ENCODE measurements at places on chromosomes 7 and 10.
A peak's percentile ranks its signal among the peaks of the same experiment; 100 is the strongest.

DNA sequence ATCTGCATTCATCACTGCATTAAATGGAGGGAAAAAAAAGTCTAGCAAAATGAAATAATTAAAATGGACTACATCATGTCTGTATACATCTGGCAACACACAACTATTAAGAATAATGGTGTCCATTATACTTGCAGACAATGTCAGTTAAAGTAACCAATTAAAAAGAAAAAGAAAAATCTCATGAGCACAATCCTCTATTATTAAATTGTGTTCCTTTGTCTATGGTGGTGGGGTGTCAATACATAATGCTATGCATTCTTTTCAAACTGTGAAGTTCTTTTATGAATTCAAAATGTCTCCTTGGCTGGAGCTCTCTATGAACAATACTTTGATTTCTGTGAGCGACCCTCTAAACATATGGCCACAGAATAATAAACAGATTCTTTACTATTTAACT is 63.5 kb downstream of the NRP1 start:
- no peak for DNase-seq

GRCh38 chr7:19369182-19369581 is 224.0 kb upstream of the FERD3L start:
- no peak for DNase-seq

GRCh38 chr10:104795411-104795810 is 154.3 kb downstream of the SORCS3 start:
- DNase-seq = no peak

GRCh38 chr10:105063796-105064195 is 422.7 kb downstream of the SORCS3 start:
- DNase-seq = no peak

DNA sequence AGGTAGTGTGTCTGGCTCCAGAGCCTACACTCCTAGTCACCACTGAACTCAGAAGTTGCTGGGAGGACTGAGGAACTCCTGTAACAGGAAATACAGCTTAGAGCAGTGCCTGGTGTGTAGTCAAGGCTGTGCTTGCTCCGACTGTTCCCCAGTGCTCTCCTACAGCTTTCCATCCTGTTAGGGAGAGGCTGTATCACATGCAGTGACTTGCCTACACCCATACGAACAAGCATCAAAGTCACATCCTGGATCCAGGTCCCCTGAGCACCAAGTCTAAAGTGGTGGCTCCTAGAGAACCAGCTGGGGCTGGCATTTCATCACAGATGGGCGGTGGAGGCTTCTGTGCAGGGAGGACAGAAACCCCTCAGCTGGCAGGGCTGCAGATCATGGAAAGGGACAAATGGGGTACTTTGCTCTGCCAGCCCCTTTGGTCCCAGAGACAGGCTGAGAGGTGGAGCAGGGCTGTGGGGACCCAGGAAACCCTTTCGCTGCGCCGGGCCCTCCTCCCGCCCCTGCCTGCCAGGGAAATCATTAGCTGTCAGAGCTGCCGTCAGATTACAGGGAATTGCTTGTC is 7.7 kb downstream of the ASB10 start:
- DNase-seq = no peak

- DNase-seq = no peak
Measured at GRCh38 chr7:97499204-97499603, 232.7 kb upstream of the TAC1 start.

DNA sequence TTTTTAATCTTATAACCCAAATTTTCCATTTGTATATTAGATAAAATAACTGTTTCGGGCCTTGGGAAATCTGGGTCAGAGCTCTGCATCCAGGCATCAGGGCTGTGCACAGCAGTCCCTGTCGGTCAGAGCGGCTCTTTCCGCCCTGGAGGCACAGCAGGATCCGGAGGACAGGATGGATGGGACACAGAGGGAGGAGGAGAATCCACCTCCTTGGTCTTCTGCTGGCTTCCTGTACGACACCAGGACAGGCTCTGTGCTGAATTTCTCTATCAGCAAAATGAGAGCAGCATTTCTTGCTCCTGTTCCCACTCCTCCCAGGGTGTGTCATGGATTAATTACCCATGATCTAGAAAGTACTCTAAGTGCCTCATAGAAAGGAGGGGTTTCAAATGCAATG is 254.9 kb downstream of the SKAP2 start:
- DNase-seq = no peak

DNA sequence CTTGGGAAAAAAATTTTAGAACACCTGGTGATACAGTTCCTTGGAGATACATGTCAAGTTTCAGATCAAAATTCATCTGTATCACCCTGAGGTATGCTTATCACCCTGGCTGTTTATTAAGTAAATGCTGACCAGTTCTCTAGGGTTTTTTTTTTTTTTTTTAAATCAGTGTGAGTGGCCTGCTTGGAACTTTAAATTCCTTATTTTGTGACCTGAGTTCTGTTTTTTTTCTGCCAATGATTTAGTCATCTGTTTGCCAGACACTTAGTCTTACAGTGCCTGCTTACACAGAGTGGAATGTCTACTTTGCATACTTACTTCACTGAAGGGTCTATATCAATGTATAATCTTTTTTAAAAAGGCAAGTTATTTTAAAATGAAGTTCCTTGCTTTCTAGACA is 1.8 kb downstream of the TSPAN13 start:
- no peak for DNase-seq

DNA sequence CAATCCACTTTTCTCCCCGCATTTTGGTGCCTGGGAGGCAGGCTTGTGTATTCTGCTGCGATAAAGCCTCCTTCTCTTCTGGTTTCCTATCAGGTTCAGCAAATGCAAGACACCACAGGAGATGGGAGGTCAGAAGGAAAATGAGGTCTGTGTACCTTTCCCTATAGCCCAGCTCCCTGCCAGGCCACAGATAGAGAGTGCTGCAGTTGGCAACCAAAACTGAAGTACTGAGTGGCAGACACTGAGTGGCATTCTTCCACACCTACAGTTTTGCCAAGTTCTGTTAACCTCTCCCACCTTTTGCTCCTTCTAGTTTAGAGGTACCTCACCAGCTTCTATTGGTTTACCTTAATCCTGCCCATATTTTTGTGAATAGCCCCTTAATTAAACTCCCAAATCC is 948.4 kb downstream of the SORCS1 start:
- DNase-seq = no peak

DNA sequence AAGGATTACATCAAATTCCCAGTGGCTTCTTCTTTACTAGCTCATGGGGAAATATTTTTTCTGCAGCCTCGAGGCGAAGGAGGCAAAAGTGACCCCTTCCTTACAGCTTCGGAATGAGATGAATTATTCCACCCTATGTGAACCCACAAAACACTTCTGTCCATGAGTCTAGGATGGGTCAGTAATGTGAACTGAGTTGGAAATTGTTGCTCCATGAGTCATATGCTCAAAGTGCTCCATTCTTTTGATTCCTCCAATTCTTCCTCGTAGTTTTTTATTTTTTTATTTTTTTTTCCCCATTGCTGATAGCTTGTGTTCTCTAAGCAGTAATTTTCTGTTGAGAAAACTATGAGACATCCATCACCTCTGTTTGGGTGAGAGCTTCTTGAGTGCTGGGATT is 31.7 kb upstream of the FAM204A start:
- peak; percentile 4 for DNase-seq

DNA sequence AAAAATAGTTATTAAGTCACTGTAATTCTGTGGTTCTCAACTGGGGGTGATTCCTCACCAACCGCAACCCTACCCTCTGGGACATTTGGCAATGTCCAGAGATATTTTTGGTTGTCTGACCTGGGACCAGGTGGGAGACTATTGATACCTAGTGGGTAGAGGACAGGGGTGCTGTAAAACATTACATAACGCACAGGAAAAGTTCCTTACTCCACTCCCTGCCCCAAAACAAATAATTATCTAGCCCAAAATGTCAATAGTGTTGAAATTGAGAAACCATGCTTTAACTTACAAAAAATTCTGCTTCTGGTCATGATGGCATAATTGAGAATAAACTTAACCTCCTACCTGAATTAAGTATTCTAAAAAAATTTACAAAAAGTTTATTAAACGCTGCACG is 177.7 kb upstream of the FEZF1 start:
- DNase-seq = no peak

- no peak for DNase-seq
Measured at GRCh38 chr10:78968943-78969342, 99.8 kb upstream of the ZMIZ1 start.

GRCh38 chr10:130656582-130657133 is 520.5 kb downstream of the GLRX3 start:
- DNase-seq = no peak

- no peak for DNase-seq
Measured at GRCh38 chr7:22476824-22477223, 23.2 kb downstream of the STEAP1B start.

GRCh38 chr10:58322835-58323209 is 12.0 kb upstream of the UBE2D1 start:
- DNase-seq = no peak

DNA sequence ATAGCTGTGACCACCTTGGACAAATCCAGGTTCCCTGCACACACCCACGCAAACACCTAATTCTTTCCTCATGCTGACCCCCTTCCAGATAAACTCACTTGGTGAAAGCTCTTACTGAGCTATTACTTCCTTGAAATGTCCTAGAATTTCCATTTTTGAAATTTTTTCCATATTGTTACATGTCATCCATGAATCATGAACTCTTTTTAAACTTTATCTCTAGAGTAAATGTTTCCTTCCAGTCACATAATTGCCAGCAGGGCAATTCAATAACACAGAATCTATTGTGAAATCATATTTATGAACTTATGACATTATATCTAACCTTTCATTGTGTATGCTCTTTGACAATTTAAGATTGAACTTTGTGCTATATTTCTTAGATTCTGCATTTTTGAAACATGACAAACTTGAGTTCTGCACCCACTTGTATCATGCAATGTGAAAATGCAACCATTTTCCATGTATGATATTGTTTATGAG is 26.8 kb upstream of the FGL2 start:
- DNase-seq = no peak

DNA sequence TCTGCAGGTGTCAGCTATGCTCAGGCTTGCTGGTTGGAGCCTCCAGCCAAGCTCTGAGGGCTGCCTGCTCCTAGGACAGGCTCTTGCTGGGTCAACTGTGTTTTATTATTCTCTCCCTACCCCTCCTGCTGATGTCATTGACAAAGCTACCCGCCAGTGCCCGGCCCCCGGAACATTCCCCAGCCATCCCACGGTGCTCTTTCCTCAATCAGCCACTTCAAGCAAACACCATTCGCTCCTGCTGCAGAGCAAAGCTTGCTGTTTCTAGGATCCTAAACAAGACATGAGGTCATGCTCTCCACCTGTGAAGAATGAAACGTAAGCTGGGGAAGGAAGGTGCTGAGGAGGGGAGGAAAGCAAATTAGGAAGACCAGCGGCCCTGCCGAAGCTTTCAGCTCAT is 2.1 kb upstream of the C10orf71 start:
- DNase-seq = no peak

DNA sequence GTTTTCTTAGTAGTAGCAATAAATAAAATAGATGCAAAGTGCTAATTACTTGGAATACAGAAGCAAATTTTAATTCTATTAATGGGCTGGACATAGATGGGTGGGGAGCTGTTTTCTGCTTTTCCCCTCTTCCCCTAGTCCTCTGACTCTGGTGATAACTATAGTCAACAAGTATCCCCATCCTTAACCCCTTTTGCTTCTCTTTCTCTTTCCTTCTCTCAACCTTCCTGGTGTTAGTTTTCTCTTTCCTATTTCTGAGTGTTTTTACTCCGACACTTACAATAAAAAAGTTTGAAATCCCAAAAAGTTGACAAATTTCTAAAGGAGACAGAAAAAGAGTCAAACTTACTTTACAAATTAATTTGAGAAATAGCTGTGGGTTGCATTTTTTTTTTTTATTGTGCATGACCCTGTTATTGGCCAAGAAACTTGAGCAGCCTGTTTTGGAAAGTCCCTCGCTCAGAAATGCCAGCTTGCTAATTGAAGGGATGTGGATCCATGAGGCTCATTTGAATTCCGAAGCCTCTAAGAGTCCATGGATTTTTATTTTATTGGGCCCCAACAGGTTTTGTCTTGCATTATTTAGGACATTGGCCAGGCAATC is 2.4 kb downstream of the FAS start:
- DNase-seq = no peak

DNA sequence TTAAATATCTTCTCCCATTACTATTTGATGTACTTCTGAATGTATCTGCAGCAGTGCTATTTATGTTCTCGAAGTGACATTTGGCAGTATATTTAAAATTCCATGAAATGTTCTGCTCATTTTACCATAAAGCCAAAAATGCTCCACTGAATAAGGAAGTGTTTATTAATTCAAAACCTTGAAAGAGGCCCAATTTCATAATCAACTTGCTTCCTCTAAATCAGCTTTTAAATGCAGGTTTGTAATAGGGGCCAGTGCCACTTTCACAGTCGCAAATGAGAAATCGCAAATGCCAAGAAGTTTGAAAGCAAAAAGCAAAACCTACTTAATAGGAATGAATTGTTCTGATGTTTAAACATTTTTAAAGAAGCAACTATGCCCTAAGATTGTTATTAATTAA is 11.4 kb downstream of the NHLRC2 start:
- DNase-seq = no peak

DNA sequence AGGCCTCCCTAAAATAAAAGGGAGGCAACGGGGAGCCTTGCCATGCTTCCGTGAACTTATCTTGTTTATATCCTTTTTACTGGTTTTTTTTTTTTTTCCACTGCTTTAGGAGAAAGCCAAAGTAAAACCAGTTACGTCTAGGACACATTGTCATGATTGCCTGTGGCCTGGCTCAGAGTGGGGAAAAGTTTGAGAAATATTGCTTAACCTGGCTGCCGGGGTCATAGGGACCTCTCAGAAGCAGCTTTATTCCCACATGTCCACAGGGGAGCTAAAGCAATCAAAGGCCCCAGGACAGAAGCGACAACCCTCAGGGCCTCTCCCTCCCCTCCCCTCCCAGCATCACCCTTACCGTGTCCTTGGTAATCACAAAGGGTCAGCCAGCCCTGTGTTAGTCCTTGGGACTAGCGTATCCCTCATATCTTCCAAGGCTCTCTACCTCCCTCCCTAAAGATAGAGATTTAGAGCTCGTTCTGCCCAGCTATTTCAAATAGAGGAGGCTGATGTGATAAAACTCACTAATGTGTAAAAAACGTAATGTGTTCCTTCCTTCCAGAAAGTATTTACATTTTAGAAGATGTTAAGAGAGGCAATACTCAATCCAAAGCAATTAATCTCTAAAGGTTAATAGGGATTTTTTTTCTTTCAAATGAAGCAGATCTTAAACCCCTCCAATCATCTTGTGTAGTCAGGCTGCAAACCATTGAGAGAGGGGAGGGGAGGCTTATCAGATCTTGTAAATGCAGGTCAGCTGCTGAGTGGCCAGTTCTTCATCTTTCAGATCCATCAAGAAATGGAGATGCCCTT is 64.8 kb upstream of the PRKAR2B start:
- no peak for DNase-seq
